ENCODE measurements at places on chromosomes 13 and 19.

DNA sequence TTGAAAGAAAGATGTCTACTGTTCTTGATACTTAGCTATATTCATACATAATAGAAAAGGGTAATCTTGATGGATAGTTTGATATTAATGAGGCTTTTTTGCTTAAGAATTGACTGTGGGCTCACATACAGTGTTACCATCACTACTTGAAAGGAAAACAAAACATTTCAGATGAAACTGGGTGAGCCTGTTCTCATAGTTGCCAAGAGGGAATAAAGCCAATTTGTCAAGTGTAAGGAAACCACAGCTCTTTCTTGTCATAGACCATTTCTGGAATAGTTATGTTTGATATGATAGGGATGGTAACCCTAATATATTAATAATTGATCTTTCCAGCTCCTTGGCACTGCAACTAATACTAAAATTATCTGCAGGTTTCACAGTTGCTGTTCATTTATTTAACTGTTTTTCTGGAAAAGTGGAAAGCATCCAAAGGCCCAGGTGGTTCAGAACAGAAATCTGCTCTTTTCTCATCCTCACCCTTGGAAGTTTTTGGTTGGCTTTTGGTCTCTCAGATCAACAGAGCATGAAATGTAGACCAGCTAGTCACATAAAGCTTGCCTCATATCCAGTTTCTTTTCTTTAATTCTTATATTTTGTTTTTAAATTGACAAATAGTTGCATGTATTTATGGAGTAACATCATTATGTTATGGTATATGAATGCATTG, 43.2 kb downstream of the ARHGEF7 start:
- no peak for DNase-seq

DNA sequence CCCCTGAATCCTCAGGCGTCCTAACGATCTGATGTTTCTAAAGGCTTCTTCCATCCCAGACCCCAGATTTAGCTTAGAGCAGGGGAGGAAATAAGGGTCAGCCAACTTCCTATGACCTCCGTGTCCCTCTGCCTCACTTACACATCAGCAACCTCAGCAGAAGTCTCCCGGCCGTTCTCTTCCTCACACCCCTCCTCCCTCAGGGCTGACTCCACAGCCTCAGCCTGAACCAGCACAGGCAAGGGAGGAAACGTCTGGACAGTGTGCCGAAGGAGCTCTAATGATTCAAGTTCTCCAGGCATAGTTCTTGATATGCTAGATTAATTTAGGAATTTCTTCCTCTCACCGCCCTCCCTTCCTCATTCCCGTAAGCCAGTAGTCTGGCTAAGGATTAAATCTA, 121.4 kb downstream of the NUFIP1 start:
- no peak for DNase-seq

- no peak for DNase-seq
These were observed 151.7 kb downstream of the LHFPL6 start for GRCh38 chr13:39451301-39451700.

- no peak for DNase-seq
These were observed 716 bp downstream of the ZNF573 start for GRCh38 chr19:37778613-37779126.

GRCh38 chr13:52896827-52897659, 48.6 kb upstream of the PCDH8 start:
- DNase-seq: no peak

DNA sequence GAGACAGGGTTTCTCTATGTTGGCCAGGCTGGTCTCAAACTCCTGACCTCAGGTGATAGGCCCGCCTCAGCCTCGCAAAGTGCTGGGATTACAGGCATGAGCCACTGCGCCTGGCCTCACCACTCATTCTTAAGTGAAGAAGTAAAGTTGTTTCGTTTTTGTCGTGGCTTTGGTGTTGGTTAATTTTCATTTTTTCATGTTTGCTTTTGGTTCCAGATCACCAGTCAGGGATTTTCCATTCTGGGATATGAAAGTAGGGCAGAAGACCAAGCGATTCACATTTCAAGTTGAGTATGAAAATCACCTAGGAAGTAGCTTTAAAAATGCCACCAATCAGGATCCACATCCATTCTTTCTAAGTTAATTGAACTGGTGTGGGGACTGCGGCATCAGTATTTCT, 289.9 kb downstream of the DIAPH3 start:
- no peak for DNase-seq

DNA sequence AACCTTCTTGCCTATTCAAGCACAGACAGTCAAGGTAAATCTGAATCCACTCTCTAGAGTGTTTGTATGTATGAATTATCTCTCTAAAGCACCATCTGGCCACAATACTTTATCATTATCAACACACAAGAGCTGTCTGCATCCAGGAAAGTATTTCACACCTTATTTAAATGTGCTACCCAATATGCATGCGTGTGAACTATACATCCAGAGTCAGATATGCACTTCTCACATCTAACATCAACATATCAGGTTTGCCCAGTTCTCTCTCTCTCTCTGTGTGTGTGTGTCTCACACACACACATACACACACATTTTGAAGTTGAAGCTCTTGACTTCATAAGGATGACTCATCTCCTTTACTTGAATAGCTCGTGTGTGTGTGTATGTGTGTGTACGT, 697.5 kb upstream of the PCDH20 start:
- DNase-seq: no peak
